ENCODE measurements at places on chromosomes 6 and 20. TPM values are rescaled to one million over a fixed set of nuclear protein-coding genes. Genes with fewer than 3 reads are reported as not detected.

- no peak for DNase-seq
These were observed 47.5 kb downstream of the EYA4 start for GRCh38 chr6:133288662-133289061.

- DNase-seq: no peak
These were observed 241.2 kb upstream of the PREP start for GRCh38 chr6:105644073-105644489.

DNA sequence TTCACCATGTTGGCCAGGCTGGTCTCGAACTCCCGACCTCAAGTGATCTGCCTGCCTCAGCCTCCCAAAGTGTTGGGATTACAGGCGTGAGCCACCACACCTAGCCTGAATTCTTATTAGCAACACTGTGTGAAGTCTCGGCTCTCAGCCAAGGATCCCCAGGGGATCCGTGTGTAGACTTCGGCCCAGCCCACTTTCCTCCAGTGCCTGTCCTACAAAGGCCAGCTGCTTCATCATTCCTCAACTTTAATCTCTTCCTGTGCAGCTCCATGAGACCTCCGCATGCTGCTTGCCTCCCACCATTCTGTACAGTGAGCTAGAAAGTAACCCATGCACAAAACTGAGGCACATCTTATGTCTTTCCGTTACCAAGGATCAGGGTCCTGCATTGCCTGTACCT, 71.8 kb downstream of the SAMD3 start:
- DNase-seq: no peak

DNA sequence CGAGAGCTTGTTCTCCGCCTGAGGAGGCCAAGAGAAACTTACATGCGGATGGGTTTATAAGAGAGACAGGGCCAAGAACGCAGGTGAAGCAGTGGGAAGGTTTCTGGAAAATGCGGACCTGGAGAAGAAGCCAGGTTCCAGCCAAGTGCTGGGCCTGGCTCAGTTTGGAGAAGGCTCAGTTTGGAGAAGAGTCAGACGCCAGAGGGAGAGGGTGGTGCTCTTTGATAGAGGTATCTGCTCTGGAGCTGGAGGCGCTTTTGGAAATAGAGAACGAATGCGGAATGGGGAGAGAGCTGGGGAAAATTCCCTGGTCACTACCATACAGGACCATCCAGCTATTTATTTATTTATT, 753 bp downstream of the RSPH9 start:
- no peak for DNase-seq

- DNase-seq: no peak
These were observed 78.7 kb upstream of the AFDN start for GRCh38 chr6:167748046-167748445.

- DNase-seq: no peak
These were observed 7.9 kb downstream of the MAP3K4 start for GRCh38 chr6:160999516-160999915.

DNA sequence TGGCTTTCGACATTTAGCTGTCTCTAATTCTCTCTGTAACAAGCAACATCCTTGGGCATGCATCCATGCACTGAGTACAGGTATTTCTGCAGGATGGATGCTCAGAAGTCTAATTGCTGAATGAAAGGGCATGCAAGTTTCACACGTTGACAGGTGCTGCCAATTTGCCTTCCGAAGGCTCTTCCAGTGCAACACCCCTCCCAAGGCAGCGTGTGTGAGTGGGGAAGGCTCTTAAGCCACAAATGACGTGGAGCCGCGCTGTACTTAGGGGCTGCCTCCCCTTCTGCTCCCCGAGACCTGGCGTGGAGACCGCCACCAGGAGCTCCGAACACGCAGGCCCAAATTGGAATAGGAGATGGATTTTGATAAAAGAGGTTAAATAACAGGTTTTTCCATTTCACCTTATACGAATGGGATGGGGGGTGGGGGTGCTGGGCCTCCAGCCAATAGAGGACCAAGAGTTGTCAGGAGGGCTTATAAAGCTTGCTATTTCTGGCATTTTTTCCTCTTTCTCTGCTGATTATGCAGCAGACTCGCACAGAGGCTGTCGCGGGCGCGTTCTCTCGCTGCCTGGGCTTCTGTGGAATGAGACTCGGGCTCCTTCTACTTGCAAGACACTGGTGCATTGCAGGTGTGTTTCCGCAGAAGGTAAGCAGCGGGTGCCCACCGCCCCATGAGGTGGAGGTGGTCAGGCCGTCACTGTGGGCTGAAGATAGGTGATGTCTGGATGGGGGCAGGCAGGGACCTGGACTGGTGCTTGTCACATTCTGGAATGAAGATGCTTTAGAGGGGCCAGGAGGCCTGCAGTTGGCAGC, 30.9 kb downstream of the TOX2 start:
- no peak for DNase-seq

- DNase-seq: peak; percentile 11
These were observed 20.2 kb downstream of the RIPK1 start for GRCh38 chr6:3088446-3088845.

DNA sequence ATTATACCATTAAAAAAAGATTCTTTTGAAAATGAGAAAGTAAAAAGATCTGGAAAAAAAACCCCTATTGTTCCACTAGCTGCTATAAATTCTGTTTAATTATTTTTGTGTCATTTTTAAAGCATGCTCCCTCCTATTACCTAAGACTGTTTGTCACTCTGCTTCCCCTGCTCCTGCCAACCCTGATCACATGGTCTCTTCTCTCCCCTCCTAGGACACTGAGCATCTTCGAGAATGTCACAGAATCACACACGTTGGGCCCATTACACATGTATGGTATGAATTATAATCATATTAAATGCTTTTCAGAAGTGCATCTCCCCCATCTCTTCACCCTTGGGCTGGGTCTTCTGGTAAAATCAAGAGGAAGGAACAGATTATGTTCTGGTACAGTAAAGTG, 6.2 kb downstream of the SNAP91 start:
- no peak for DNase-seq

DNA sequence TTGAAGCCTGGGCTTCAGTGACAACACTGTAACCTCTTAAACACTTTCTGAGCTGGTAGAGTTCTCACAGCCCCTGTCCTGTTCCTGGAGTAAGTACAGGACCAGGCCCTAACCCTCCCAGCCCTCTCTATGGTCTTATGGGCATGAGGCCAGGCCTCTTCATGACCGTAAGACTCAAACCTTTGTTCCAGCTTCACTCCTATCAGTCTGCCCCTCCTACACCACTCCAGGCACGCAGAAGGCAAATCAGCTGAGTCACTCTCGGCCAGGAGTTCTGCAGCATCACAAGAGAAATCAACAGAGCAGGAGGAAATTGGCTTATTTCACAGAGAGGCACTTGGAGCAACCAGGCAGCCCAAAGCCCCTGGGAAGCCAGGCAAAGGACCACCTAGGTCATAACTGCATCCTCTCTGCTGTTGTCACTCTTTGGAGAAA, 25.3 kb upstream of the CHD6 start:
- peak; percentile 80 for DNase-seq

- DNase-seq: no peak
These were observed 2.2 kb upstream of the RWDD1 start for GRCh38 chr6:116568821-116569755.

DNA sequence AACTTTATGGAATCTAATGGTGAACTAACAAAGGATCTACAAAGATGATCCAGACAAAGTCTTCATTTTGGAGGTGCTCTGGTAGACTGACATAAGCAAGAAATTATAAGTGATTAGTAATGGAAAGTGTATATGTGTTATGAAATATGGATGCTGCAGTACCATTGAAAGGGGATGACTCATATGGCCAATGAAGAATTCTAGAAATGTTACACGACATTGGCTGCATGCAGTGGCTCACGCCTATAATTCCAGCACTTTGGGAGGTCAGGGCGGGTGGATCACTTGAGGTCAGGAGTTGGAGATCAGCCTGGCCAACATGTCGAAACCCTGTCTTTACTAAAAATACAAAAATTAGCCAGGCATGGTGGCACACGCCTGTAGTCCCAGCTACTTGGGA, 23.5 kb downstream of the CFAP206 start:
- no peak for DNase-seq

- no peak for DNase-seq
These were observed 45.7 kb downstream of the PPARD start for GRCh38 chr6:35388030-35388429.

DNA sequence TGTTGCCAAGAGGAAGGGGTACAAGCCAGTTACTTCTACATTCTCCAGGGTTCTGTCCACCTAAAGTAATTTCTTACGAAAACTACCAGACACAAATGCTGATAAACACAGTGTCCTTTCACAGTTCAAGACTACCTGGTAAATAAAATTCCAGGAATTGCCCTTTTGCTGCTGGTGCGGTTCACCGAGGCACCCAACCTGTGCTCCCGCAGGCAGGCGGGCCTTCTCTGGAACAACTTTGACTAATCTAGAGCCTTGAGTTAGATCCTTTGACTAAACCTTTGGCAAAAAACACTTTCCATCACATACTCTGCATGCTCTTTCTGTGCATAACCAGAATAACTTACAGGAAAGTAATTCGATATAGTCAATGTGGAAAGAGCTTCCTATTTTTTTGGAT, 107.0 kb downstream of the HUS1B start:
- DNase-seq: no peak

- DNase-seq: no peak
These were observed 695.7 kb upstream of the GJE1 start for GRCh38 chr6:141437011-141437410.

DNA sequence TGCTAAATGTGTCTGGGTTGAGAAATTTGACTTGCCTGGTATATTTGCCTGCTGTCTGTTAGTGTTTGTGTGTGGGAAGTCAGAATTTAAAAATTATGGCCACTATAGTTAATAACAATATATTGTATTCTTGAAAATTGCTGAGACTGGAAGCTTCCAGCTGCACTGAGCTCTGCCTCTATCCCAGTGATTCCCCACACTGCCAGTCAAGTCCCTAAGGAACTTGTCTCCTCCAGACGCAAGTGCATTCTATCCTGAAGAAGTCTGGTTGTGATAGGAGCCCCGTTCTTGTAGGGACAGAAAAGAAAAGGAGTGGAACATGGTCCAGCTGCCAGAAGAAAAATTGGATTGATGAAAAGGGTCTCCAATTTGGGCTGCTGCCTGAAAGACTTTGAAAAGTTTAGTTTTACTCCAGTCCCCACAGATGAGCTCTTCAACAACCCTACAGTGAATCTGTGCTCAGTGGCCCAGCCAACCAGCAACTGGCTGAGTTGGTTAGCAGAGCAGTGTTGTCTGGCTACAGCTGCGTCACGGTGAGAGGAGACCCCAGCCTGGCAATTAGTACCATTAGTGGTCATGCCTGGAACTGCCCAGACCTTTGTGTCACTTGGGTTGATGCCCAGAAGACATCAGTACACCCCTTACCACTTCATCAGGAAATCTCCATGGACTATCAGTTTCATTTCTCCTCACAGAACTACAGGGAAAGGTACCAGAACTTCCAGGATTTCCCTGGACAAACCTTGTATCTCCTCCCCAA, 183.1 kb upstream of the MCHR2 start:
- no peak for DNase-seq

- DNase-seq: no peak
These were observed 84.5 kb downstream of the HIVEP2 start for GRCh38 chr6:142860498-142860897.

DNA sequence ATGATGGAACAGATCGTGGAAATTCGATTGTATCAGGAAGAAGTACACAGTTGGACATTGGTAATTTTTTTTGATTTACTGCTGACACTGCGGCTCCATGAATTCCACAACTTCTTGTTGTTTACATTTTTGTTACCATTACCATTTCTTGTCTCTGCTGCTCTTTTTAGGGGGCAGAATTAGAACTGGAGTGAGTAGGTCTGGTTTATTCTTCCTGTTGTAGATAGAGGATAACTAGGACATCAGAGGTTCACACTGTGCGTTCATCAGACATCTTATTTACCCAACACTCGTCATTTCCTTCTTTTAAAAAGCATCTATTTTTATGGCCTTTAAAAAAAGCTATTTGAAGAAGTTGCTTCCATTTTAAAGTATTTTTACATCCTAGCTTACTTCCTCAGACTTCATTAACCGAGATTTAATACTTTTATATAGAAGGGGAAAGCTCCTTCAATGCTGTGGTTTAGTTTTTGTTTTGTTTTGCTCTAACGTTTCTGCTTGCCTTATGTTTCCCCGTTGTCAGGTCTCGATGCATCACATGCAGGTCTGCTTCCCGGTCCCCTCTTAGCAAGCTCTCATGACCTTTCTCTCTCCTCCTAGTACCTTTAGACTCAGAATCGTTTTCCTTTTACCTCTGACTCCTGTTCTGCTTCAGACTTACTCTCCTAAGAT, 139.1 kb downstream of the ARID1B start:
- peak; percentile 37 for DNase-seq

GRCh38 chr6:105179244-105180065, at the start of gene POPDC3:
POPDC3 (minus strand) TSS chr6:105180014; CDS start chr6:105161909, 18,105 bp downstream.
- peak; percentile 53 for DNase-seq

DNA sequence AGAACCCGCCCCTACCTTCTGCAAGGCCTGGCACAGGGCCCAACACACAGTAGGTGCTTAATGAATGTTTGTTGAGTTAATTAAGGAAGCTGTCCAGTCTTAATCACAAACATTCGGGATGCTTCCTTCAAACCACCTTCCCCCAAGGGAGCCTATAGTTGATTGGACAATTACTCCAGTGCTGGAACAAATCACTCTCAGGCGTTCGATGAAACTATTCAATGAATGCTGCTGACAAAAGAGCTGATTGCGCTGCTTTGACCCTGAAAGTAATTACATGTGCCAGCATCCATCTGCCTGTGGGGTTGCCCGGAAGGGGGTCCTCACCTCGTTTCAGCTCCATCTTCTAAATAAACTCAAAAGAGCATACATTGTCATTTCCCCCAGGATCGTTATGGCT, 112.0 kb upstream of the SRSF6 start:
- no peak for DNase-seq

DNA sequence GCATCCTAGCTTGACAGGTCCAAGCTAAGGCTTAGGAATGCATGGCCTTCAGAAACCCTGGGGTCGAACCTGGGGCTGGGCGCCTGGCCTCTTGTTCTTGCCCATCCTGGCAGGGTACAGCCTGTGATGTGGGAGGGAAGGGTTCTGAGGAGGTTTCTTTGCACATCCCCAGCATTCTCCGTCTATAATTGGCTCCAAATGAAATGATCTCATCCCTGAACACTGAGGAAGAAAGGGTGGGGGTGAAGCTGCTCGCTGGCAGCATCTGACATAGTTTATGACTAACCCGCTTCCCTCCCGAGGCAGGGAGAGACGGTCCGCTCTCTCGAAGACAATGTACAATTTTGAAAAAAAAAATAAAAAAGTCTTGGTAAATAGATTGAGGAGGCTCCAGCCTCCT, 67.1 kb upstream of the ZNFX1 start:
- peak; percentile 92 for DNase-seq

GRCh38 chr6:42907336-42907735, 8.5 kb upstream of the PTCRA start:
- no peak for DNase-seq

GRCh38 chr6:42040856-42041480, 9.4 kb upstream of the TAF8 start:
- no peak for DNase-seq

The CAP2 gene
- total RNA-seq: 14.5 TPM

The SCAF8 gene
- total RNA-seq: 23.5 TPM

The TTK gene
- 21.5 TPM for total RNA-seq

The CCN5 gene
- not detected for total RNA-seq

The HEBP2 gene
- total RNA-seq: 5.6 TPM

The GLO1 gene
- 111 TPM for total RNA-seq

The UNC5CL gene
- total RNA-seq: not detected
